ENCODE measurements at places on chromosomes 11 and 22.

GRCh38 chr11:57047610-57048009 lies 58.9 kb downstream of the OR5AK2 start:
- DNase-seq = no peak

- no peak for DNase-seq
Measured at GRCh38 chr11:134205729-134206128, 18.0 kb downstream of the NCAPD3 start.

DNA sequence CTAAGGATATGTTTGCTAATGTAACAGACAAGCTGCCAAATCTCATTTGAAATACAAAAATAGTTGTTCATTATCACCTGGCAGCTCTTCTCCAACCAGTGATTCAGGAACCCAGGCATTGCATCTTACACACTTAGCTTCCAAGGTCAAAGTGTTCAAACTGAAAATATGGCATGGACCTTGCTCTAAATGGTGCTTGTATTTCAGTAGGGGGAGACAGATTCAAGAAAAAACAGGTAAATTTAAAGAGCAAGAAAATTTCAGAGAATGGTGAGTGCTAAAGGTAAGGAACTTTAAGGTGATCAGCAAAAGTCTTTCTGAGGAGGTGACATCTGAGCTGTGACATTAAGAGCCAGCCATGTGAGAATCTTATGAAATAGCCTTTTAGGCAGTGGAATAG lies 82.8 kb upstream of the E2F8 start:
- no peak for DNase-seq

DNA sequence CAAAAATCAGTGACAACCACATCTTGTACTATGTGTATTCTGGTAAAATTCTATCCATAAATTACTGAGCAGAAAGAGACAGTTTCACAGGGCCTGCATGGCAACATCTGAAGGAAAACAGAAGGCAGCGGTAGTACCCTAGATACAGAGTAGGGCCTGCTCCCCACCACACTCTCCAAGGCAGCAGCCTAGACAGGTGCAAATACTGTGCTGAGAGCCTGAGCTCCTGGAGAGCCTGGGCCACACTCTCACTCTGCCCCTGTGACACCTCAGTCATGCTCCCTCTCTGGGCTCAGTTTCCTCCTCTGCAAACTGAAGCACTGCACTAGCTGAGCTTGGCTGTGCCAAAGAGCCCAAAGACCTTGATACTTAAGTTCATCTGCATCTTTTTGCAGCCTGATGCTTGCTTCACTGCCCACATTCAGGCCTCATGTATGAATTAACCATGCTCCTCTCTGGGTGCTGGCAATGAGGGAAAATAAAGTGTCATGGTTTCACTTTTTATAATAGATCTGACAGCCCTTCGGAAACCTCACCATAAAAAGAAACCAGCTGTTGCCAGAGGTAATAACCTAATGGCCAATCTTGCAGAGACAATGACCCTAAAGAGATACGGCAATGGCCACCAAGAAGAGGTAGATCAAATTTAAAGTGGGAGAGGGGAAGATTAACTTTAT lies 104.7 kb downstream of the PLEKHA7 start:
- DNase-seq = no peak

DNA sequence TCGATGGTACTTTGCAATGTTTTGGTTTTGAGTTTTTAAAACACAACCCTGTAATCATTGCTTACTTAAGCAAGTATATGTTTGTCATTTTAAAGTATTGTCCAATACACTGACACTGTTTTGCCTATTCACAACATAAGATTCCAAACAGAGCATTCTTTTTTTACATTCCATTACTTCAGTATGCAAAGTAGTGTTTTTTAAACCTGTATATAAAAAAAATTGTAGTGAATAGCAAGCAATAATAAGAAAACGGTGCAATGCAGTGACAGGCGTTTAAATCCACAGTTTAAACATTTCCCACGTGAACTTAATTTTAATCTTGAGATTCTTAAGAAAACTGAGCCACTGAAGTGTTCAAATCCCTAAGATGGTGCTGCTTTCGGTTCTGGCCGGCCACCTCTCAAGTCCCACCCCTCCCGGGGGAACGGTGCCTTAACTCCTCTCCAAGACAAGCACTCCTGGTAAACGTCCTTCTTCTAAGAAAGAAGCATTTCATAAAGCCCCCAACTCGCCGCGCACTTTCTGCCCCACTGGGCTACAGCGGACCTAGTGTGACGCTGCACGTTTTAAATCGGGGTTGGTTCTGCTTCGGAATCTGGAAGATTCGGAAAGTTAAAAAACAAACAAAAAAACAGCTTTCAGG lies 2.9 kb downstream of the PGR start:
- no peak for DNase-seq

GRCh38 chr22:49352361-49353169 lies 475.1 kb downstream of the BRD1 start:
- no peak for DNase-seq

GRCh38 chr22:40198733-40199132 lies 21.0 kb downstream of the TNRC6B start:
- no peak for DNase-seq

DNA sequence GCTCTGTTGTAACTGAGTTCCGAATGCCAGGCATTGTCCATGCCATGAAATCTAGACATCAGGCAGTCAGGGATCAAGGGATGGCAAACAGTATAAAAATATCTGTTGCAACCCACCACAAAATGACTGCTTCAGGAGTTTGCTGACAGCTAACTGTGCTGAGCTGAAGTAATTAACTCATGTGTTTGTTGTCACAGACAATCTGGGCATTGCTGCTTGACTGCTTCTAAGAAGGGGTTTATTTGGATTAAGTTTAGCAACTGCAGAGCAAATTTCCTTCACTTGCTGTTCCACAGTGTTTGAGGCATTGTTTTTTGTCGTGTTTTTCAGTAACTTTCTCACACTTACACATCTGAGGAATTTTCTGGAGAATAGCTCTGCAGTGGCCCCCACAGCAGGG lies 30.4 kb downstream of the BSX start:
- DNase-seq = no peak

Measured in HS-5 (cell line).